ENCODE measurements at places on chromosomes 1 and 21. TPM values are rescaled to one million over a fixed set of nuclear protein-coding genes. Genes with fewer than 3 reads are reported as not detected.

The GRIK3 gene
- under 0.01 TPM for total RNA-seq

The PLCH2 gene
- 0.92 TPM for total RNA-seq

The RHD gene
- total RNA-seq, result not detected

The ALX3 gene
- total RNA-seq, result not detected

GRCh38 chr1:31828926-31829690 lies 13.3 kb upstream of the SPOCD1 start:
- DNase-seq, result no peak

DNA sequence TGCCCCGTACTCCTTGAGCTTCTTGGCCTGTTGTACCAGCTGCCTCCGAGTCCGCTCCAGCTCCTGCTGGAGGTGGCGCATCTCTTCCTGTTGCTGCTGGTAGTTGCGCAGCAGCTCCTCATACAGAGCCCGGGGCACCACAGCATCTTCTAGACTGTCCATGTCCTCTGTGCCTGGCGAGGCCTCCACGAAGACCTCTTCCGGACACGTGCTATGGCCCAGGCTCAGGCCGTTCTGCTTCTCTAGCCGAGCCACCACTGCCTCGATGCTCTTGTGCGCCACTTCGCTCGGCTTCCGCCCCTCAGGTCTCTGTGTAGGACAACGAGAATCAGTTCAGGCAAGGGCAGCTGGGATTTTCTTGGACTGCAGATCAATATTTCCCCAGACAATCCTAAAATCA lies 17.7 kb downstream of the BEND5 start:
- DNase-seq, result no peak

DNA sequence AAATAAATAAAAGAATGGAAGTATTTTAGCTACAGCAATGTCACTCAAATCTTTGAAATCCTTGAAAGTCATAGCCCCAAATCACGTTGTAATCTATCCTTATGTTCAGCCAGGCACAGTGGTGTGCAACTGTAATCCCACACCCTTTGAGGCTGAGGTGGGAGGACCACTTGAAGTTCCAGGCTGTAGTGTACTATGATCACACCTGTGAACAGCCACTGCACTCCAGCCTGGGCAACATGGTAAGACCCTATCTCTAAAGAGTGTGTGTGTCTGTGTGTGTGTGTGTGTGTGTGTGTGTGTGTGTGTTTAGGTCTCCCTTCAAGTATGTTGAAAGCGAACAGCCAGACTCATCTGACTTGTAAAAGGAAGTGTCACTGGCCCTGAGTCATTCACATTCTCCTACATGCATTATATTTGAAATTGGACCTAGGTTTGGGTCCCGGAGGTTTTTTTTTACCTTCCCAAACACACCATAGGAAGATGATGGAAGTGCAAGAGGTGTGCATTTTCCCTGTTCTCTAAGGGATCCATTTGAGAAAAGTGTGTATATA lies 50.1 kb downstream of the ZNF281 start:
- DNase-seq, result no peak

DNA sequence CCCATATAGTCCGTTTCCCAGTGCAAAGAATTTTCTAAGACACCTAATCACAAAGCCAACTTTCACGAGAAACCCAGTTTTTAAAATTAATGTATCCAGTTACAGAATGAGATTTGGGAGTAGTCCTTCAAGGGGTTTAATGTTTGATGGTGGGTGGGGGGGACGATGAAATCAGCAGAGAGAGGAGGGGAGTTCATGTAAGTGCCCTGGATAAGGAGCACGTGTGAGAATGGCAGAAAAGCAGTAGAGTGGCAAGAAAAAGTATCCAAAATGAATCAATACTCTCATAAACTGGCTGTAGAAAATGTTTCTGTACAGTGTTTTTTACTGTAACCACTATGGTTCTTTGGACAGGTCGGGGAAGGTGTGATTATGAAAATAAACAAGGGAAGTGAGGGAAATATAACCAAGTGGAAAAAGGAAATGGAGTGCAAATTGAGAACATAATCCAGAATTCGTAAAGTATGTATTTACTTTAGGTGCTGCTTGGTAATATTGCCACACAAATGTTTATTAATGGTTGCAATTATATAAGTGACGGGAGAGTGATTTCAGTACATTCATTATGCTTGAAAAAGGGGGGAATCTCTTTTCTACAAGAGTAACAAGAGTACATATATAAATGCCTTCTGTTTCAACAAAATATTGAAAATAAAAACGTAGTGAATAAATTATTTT lies 118.7 kb upstream of the RRP15 start:
- no peak for DNase-seq

- no peak for DNase-seq
Measured at GRCh38 chr1:44693900-44694299, 19.4 kb downstream of the ARMH1 start.

DNA sequence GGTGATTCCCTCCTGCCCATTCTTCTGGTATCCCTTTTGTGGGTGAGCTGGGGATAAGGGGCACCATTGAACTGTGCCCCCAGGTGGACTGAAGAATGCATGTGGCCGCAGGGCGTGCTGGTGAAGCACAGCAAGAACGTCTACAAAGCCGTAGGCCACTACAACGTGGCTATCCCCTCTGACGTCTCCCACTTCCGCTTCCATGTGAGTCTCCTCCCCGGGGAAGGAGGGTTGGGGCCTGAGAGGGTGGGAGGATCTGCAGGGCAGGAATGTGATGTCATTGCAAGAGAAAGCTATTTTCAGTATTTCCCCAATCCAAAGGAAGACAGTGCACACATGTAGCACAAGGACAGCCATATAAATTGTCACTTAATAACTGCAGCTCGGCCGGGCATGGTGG lies 7.5 kb upstream of the KPNA6 start:
- DNase-seq, result no peak

DNA sequence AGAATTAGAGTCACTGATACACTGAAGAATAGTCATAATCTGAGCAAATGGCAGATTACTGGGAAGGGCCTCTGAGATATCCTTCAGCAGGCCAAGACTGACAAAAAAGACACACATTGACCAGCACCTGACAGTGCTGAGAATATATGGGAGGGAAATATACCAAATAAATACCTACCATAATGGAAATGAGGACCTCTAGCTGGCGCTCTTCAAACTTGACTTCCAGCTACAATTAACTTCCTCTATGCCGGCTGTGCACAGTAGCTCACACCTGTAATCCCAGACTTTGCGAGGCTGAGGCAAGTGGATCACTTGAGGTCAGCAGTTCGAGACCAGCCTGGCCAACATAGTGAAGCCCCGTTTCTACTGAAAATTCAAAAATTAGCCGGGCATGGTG lies 69.5 kb downstream of the NPHS2 start:
- DNase-seq, result no peak

DNA sequence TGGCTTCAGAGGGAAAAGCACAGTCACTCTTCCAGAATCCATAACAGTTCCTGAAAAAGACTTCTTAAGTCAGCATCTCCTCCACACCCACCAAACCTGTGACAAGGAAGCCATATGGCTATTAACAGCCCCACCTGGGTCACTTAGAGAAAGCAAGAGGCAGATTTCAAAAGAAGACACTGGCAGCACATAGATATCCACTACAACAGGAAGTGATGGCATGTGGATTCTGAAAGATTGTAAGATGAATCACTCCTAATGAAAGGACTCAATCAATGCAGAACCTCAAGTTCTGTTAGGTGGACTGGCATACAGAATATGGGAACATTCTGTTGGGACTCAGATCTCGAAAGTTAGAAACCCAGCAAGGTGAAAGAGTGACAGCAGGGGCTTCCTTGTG lies 365.9 kb downstream of the TGFB2 start:
- DNase-seq, result no peak

- DNase-seq, result no peak
Measured at GRCh38 chr1:169697755-169698154, 13.7 kb downstream of the SELL start.

DNA sequence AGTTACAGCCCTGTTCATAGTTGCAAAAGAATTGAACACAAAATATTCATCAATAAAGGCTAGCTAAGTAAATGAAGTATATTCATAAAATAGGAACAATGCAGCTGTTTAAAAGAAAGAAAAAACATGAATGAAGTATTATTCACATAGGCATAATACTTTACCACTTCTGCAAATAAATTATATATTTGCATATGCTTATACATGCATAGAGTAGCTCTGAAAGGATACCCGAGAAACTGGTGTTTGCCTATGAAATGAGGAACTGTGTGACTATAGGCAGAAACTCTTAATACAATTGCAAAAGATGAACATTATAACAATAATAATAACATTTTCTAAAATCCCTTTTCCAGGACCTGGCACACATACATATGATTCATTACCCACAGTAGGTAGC lies 385.9 kb downstream of the DSCAM start:
- no peak for DNase-seq

- no peak for DNase-seq
Measured at GRCh38 chr21:45029298-45029947, 45.0 kb upstream of the ADARB1 start.

- DNase-seq, result peak; percentile 99
Measured at GRCh38 chr1:29974316-29974724, 738.0 kb downstream of the PTPRU start.

DNA sequence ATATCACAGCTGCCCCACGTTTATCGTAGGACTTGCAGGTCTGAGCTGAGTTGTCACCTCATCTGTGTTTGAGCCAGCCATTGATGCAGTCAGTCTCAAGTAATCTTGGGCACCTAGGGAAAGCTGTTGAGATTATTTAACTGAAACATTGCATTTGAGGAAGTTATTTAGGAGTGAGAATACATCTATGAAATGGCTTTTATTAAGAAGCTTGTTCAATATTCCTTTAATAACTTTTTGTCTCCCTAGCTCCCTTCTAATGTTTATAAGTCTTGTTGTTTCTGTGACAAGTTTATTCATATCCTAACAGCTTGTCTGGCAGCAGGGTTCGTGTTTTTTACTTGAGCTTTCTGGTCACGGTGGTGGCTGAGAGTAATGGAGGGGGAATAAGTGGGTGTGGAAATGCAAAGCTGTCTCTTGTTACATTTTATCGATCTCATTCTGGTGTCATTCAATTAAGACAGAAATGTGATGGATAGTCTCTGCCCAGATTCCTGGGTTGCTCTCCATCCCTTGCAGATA lies 555.9 kb downstream of the USP25 start:
- no peak for DNase-seq

DNA sequence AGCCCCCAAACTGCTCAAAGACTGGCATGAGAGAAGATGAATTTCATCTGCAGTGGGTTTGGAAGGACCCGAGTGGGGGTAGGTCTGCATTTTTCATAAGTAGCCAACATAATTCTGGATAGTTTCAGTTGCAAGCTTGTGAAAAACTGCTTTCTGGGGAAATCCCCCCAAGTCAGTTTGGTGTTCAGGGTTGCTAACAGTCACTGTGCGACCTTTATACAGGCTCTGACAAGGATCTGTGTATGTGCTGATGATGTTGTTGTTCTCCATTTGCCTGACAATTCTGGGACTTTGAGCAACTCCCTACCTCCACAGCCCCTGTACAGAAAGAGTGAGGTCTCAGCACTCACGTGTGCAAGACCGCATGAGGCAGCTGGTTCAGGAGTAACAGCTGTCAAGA lies 87.9 kb downstream of the SUSD4 start:
- DNase-seq, result no peak

GRCh38 chr1:60483509-60483908 lies 409.9 kb upstream of the C1orf87 start:
- DNase-seq, result no peak

GRCh38 chr1:184557423-184558347 lies 170.9 kb downstream of the C1orf21 start:
- DNase-seq, result no peak

DNA sequence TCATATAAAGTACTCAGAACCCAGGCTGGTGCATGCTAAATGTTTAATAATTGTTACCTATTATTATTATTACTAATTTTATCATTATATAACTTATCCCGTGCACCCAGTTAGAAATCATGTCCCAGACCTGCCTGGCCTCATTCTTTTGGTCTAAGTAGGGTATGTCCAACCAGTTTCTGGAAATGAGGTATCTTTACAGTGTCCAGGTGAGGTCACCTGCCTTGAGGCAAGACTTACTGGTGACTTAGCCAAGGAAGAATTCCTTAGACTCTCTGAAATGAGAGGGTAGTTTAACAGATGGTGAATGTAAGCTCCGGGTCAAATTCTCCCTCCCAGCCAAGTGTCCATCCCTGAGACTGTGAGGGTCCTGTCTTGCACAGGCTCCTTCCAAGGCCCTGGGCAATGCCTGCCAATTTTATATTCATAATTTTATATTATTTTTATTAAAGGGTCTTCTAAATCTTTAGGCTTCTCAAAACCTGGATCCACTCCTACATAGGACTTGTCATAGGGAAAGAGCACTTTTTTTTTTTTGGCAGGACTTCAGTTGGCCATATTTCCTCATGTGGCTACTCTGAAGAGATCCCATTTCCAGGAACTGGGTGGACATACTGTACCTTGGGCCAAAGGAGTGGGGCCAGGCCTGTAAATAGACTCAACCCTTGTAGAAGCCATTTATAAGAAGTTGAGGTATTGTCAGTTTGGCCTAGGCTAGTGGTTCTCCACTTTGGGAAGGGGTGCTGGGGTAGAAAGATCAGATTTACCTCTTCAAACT lies 96.7 kb upstream of the KCNA3 start:
- DNase-seq, result no peak

- DNase-seq, result no peak
Measured at GRCh38 chr1:117396074-117396473, 28.8 kb downstream of the MAN1A2 start.

DNA sequence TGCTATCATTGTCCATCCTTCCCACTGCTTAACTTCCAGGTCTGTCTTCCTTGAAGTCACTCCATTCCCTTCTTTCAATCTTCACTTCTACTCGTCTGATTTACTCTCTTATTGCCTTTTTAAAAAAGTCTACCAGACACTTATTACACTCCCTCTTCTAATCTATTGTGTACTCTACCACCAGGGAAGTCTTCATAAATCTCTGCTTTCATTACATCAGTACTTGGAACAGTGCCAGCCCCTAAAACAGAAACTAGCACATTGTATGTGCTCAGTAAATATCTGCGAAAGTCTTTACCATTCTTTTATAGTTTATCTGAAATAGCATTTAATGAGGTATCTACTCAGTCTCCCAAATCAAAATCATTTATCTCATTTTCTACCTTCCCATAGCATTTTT lies 236.4 kb downstream of the USH2A start:
- no peak for DNase-seq

DNA sequence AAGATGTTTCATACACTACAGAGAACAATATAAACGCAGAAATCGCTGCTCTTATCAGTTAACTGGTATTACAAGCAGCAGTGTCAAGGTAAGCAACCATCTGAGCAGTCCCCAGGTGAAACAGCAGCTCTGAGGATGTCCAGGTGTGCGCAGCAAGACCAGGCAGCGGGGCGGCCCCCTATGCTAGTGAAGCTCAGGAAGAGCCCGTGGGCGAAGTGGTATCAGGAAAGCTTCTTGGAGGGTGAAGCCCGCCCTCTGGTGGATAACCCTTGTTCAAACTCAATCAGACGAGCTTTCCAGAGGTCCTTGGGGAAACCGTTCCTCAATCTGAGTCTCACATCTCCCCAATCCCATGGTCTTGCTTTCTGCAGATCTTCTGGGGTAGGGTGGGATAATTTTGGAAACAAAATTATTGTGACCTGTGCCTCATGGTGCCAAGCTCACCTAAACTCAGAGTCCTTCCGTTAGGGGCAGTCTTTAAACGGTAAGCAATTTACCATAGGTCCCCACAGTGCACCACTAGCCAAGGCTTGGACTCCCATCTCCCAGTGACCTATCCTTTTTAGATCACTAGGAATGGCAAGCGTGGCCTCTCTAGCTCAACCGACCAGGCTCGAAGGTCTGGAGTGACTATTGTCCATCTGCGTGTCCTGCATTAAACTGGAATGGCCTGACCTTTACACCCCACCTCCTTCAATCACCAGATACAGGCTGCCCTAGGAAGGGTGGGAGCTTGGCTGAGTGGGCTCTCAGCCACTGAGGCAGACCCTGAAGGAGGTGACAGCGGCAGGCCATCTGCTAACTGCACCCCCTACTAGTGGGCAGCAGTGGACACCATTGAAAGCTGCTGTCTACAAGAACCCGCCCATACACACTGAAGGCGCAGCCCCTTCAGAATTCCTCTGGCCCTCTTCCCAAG lies 13.6 kb upstream of the FAM110D start:
- DNase-seq, result no peak

All from kidney epithelial cell (primary cell).